ENCODE measurements at places on chromosomes 11 and 22. TPM values are rescaled to one million over a fixed set of nuclear protein-coding genes. Genes with fewer than 3 reads are reported as not detected.

- DNase-seq: no peak
These were observed 15.4 kb upstream of the ANGPTL5 start for GRCh38 chr11:101931692-101932091.

Gene FADS1
- 19.6 TPM for total RNA-seq

DNA sequence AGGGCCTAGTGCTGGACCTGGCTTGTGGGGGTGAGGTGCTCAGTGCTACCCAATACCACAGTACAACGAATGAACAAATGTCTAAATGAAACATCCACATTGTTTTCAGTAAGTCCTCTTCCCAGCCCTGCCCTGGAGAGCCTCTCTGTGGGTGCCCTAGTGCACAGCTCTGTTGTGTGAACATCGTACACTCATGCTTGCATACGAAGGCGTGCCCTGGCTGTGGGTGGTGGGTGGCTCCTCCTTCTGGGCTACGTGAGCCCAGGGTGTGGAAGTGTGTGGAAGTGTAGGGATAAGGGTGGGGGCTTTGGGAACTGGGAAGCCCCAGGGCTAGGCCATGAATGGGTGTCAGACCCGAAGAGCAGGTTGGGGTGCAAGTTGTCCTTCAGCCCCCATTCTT lies 592 bp upstream of the NLRX1 start:
- no peak for DNase-seq

DNA sequence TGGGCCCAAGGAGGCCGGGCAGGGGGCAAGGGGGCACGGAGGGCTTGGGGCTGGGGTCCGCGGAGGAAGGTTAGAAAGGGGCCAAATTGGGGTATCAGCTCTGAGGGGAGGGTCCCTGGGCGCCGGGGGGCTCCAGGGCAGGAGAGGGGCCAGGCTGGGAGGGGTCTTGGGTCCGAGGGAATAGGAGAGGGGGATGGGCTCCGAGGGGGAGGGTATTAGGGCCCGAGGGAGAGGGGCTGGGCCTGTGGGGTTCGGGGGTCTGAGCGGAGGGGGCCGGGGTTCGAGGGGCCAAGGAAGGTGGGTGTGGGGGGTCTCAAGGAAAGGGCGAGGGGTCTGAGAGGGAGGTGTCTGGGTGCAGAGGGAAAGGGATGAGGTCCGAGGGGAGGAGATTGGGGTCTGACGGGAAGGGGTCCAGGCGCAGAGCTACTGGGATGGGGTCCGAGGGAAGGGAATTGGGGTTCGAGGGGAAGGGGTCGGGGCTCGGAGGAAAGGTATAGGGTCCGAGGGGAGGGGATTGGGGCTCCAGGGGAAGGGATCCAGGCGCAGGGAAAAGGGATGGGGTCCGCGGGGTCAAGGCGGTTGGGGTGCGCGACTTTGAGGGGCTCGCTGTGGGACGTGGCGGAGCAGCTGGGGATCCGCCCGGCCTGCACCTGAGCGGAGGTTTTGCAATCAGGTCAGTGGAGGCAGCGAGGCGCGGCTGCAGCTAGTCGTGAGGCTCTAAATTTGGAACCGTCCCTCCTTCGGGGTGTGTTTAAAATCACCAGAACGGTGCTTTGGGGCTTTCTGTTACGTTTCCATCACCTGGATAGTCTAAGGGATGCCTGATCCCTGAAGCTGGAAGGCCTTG lies 728 bp downstream of the CTTN start:
- no peak for DNase-seq

DNA sequence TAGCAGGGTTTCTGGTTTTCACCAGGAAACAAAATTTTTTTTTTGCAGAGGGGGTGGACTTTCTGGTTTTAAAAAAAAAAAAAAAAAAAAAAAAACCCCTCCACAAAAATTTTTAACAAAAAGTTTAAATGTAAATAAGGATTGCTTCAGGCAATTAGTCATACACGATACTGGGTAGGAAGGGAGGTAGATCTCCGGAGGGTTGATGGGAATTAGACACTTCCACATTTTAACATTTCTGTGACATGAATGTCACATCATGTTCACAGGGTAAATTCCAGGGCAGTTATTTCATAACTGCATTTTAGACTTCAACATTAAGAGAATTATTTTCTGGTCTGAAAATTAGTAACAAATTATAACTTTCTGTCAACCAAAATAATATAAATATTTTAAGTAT lies 15.9 kb downstream of the NUP98 start:
- no peak for DNase-seq

- no peak for DNase-seq
These were observed 2.4 kb downstream of the PHF21A start for GRCh38 chr11:46118702-46119351.

Gene TRIM6
- total RNA-seq: 0.44 TPM

- DNase-seq: no peak
These were observed 11.0 kb upstream of the MS4A6A start for GRCh38 chr11:60193687-60194433.

Gene NR1H3
- 3.9 TPM for total RNA-seq

- no peak for DNase-seq
These were observed 80.0 kb downstream of the MED15 start for GRCh38 chr22:20587206-20587958.

- DNase-seq: peak; percentile 61
These were observed 11.5 kb downstream of the P2RX3 start for GRCh38 chr11:57349491-57350274.

DNA sequence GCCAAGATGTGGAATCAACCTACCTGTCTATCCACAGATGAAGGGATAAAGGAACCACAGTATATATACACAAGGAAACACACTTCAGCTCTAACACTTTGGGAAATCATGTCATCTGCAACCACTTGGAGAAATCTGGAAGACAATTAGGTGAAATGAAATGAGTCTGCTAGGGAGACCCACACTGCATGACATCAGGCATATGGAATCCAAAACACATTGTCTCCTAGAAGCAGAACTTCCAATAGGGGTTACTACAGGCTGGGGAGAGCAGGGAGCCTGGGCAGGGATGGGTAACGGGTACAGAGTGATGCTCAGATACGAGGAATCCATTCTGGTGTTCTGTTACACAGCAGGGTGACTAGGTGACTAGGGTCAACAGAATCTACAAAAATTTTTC lies 18.3 kb downstream of the RGL4 start:
- DNase-seq: no peak

DNA sequence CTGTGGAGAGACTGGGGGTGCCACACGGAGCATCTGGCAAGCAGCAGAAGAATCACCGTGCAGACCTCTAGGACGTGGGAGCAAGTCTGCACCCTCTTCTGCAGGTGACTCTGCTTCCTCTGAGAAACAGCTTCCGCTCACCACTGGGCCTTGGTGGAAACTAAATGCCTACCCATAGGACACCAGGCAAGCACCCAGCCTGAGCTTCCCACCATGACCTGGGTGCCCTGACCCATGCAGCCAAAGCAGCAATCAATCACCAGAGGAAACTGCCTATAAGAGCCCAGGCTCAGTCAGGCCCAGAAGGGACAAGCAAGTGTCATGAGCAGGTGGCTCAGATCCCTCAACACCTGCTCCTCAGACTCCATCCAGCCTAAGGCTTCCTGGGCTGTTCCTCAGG lies 63.4 kb downstream of the IGLL5 start:
- DNase-seq: no peak

- DNase-seq: no peak
These were observed 43.0 kb downstream of the OSBPL5 start for GRCh38 chr11:3121931-3122774.

DNA sequence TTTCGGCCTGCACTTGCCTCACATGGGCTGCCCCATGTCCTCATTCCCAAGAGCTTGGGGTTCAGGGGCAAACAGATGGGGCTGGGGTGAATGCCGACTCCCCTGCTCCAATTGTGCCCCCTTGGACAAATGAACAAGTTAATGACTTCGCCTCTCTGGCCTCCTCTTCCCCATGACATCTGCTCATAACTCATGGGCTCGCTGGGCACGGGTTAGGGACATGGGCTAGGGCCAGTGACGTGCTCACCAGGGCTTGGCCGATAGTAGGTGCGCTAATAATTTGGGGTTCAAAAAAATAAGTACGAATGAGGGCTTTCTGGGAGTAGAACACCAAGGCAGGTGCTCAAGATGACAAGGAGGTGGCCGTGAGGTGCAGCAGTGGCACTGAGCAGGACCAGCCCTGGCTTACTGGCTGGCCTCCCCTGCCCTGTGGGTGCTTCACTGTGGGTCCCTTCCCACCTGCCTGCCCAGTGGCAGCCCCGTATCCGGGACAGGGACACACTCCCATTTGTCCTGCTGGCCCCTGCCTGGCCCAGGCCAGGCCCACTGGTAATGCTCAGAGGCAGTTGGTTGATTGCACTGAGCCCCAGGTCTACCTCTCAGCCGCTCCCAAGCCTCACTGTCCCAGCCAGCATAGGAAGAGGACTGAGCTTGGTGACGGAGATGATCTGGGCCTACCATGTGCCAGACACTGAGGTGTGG lies 12.3 kb downstream of the CBX6 start:
- DNase-seq: no peak

DNA sequence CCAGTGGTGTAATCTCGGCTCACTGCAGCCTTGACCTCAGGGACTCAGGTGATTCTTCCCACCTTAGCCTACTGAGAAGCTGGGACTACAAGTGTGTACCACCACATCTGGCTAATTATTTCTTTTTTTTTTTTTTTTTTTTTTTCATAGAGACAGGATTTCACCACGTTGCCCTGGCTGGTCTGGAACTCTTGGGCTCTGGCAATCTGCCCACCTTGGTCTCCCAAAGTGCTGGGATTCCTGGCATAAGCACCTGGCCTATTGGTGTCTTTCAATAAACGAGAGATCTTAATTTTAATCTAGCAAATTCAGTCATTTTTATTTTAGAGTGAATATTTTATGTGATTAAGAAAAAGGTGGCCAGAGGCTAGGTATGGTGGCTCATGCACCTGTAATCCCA lies 40.1 kb downstream of the DGCR2 start:
- DNase-seq: no peak

GRCh38 chr11:130179396-130180306 lies 20.1 kb downstream of the ST14 start:
- DNase-seq: no peak

Gene RIMBP3B
- total RNA-seq: 0.16 TPM

Gene GGT5
- not detected for total RNA-seq

- no peak for DNase-seq
These were observed 1.3 kb downstream of the NAP1L4 start for GRCh38 chr11:2990617-2991451.

DNA sequence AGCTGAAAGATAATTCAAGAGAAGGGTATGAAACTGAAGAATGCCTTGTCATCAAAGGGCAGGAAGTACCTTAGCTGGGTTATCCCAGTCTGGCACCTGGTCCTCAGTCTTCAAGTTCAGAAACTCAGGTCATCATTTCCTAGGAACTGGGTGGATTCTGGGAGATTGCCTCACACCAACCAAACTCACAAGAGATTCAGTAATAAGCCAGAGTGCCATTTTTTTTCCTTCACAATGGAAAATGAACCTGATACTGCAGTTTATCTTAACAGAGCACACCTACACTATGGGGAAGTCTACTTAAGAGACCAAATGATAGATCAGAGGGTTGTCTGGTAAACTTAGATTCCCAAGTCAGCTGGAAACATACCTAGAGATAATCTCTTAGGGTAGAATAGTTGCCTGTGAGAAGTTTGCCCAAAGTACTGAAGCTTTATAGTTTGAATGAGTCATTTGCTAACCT lies 3.8 kb upstream of the BUD13 start:
- DNase-seq: no peak

DNA sequence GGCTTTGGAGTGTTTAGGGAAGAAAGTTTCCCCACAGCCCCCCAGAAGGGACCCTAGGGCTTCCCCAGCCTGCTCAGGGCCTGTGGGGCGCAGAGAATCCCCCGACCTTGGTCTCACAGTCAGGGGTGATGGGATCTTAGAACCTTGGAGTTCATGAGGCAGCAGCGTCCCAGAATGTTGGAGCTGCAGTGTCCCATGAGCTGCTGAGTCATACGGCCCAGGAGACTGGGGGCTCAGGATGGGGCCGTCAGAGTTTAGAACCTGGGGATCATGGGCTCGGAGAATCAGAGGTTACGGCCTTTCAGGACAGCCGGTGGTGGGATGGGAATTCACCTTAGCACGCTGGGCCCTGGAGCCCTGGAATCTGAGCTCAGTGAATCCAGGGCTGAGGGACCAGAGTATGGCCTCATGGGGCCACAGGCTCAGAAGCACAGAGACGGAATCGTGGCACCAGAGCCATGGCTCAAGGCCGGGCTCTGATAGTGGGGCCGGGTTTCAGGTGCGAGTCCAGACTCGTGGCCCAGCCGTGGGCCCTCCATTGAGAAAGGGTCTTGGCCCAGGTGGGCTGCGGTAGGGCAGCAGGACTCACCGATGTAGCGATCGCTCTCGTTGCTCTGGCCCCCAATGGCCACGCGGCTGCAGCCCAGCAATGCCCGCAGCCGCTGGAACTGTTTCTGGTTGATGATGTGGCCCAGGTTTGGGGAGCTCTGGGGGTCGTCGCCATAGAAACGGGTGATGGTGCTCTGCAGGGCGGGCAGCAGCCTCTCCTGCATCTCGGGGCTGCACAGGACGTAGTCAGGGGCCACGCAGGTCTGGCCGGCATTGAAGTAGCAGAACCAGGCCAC lies 9.5 kb downstream of the ALDH3B2 start:
- DNase-seq: no peak

Gene KRTAP5-8
- 0.20 TPM for total RNA-seq

Gene HORMAD2
- total RNA-seq: not detected

- DNase-seq: no peak
These were observed 74.1 kb downstream of the PRSS23 start for GRCh38 chr11:86874304-86875056.

DNA sequence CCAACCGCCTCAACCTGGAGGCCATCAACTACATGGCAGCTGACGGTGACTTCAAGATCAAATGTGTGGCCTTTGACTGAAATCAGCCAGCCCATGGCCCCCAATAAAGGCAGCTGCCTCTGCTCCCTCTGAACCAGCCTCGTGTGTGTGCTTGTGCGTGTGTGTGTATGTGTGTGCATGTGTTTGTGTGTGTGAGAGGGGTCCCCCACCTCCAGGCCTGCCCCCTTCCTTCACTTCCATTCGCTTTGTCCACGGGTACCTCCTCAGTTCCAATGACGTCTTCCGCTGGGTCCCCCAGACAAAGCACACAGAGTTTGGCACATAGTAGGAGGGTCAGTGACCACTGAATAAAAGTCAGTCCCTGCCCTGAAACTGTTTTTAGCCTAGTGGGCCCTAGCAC lies 4.2 kb downstream of the LGALS1 start:
- no peak for DNase-seq

Gene SLCO2B1
- total RNA-seq: 0.42 TPM

DNA sequence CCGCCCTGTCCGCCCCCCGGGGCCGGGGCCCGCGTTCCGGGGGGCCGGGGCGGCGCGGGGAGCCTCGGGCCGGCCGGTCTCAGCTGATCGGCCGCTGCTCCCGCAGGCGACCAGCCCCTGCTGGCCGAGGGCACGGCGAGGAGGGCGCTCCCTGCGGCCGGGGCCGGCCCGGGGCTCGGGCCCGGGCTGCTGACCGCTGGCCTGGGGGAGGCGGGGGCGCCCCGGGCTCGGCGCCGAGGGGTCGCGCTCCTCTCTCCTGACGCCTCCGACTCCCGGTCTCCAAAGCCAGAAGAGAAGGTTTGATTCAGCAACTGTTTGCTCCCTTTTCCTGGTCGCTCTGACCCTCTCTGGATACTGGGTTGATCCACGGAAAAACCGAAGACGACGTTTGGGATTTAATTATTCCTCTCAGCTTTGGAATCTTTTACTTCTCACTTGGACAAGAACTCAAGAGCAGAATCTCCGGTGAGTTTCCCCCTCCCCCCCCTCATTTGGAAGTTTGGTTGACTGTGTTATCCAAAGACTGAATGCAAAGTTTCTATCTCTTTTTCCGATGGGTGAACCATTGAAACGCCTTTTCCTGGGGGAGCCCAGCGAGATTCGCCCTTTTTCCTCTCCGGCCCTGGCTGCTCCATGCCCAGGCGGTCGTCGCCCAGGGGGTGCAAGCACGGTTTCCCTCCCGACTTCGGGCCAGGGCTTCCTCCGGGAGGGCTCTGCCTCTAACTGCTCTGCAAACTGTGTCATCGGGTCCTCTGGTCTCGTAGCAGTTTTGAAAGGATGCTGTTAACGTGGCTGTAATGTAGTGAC lies 725 bp downstream of the KDM2A start:
- DNase-seq: peak; percentile 33
